HuH-7 (cell line): ENCODE measurements at places on chromosomes 5 and 9.

GRCh38 chr9:113446323-113446740 lies 17.2 kb upstream of the RGS3 start:
- peak; percentile 69 for DNase-seq

DNA sequence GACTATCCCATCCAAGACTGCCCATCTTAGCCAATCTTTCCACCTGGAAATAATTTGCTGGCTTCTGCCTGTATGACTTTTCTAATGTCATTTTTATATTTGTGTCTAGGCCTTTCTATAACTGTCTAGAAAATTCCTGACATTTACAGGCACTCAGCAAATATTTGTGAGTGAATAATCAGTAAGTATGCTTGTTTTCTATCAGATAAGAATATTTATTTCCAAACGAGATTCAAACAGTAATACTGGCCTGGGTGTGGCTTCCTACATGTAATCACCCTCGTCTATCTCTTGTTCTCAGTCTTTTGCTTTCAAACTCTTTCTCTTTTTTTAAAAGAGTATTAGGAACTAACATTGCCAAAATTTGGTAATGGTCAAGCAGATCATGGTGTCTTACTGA lies 466.2 kb downstream of the RAB3C start:
- no peak for DNase-seq

DNA sequence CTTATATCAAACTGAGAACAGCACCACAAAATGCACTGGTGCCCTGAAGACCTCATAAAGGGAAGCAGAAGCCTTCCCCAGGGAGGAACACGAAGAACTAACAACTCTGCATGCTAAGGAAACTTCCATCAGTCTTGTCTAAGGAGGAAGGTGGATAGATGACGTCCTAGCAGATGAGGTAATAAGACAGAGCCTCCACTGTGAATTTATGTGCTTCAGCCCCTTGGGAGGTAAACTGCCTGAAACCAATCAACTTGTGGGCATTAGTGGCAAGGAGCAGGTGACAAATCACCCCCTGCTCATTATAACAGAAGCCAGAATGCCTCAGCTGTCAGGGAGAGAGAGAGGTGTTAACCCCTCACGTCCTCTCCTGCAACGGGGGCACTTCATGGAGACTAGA lies 48.9 kb upstream of the SPIN1 start:
- DNase-seq, result no peak

DNA sequence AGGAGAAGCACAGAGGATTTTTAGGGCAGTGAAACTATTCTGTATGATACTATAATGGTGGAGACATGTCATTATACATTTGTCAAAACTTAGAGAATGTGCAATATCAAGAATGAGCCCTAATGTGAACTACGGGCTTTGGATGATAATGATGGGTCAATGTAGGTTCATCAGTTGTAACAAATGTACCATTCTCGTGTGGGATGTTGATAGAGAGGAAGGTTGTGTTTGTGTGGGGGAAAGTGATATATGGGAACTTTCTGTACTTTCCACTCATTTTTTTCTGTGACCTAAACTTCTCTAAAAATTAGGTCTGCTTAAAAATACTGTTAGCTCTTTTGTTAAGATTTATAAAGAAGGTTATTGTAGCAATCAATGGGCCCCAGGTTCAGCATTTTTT lies 138.9 kb downstream of the SPATA31D1 start:
- no peak for DNase-seq
